GM12865 (cell line): ENCODE measurements at places on chromosomes 16 and 17.

- DNase-seq = peak; percentile 54
Observed at GRCh38 chr17:62870030-62870541, 62.0 kb upstream of the MARCHF10 start.

- DNase-seq = no peak
Observed at GRCh38 chr16:24645739-24646645, 83.5 kb upstream of the TNRC6A start.

DNA sequence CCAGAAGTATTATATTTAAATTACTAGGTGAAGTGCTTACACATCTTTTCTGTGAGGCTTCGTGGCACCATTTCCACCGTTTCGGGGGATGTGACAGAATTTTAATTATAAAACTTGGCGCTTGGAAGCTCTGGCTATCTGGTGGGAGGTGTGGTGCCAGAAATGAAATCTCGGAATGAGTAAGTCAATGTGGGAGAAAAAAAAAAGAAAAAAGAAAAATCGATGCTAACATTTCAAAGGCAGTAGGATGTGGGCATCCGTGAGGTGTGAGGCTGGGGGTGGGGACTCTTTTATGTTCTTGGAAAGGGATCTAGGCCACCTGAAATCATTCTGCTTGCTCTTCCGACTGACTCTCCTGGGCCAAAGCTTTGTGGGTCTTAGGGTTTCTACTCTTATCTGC lies 21.9 kb downstream of the CPPED1 start:
- no peak for DNase-seq

DNA sequence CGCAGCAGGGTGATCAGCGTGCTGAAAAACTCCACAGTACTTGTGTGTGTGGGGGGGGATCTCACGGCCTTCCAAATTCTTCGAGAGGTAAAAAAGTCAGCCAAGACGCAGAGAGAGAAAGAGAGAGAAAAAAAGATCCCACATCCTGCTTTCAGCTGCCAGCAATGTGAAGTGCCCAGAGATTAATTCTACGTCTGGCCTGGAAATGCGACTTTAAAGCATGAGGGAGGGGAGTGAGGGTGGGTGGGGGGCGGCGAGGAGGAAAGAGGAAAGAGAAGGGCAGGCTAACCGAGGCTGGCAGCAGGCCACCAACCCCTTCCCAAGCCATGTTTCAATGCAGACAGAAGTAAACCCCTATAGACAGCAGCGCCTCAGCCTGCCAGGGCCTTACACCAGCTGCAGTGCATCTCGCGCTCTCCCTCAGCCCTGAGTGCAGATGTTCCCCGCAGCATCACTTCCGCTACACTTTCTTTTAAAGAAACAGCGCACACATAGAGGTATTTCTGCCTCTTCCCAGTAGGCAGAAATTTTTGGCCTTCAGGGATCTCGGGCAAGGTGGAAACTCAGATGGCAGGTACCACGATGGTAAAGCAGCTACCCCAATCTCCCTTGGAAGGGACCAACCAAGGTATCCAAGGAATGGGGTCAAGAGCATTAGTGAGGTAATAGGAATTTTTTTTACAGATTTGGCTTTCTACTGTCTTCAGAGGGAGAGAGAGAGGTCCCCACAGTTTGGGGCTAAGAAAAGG lies 87.8 kb downstream of the SMG6 start:
- peak; percentile 93 for DNase-seq

DNA sequence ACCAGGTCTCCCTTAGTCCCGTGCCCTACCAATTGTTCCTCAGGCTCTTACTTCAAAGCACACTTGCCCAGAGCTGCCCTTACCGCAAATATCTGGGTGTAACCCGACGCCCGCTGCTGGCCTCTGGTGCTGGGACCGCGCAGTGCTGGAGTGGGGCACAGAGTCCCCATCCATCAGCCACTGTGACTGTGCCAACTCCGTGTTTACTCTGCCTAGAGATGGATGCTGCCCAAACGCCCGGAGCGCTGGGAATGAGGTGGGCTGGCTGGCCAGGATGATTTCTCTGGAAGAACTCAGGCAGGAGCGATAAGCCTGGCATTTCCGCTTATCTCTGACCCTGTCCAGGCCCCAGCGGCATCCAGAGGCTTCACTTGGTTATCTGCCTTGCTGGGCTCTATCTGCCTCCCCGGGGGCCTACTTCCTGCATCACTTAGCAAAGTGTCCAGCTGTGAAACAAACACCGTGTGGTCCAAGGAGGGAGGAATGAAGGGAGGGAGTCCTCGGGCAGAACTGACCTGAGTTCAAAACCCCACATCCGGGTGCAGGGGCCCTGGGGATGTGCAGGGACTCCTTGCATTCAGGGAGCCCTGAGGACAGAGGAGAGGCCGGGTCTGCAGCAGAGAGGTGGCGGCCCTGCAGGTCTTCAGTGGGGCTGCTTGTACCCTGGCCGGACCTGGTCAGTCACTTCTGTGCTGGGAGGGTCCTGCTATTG lies 9.4 kb upstream of the MYLK3 start:
- DNase-seq = no peak

DNA sequence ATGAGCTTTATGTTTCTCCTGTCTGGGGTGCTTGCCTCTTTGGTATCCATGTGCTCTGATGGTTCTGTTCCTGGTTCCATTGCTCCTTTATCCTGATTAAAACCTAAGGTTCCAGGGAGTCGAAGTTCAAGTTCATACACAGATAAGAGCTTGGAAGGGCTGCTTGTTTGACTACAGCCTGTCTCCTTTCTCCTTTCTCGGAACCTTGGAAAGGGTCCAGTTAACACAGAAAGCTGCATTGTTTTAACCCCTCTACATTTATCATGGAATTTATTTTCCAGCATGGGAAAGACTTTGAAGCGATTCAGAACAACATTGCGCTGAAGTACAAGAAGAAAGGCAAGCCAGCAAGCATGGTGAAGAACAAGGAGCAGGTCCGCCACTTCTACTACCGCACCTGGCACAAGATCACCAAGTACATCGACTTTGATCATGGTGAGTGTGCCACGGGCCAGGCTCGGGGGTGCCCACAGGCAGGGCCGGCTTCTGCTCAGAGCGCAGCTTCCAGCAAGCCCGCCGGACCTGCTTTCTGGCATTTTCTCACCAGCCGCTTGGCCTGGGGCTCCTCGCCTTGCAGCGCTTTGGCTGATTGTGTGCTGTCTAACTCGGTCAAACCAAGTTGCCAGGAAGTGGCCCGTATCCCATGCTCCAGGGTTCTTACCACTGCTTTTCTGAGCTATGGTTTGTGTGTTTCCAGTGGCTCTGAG lies 19.9 kb downstream of the CRAMP1 start:
- no peak for DNase-seq

GRCh38 chr17:73393962-73394361 lies 82.2 kb upstream of the CDC42EP4 start:
- no peak for DNase-seq

GRCh38 chr16:48682971-48683370 lies 73.0 kb upstream of the N4BP1 start:
- DNase-seq = no peak

DNA sequence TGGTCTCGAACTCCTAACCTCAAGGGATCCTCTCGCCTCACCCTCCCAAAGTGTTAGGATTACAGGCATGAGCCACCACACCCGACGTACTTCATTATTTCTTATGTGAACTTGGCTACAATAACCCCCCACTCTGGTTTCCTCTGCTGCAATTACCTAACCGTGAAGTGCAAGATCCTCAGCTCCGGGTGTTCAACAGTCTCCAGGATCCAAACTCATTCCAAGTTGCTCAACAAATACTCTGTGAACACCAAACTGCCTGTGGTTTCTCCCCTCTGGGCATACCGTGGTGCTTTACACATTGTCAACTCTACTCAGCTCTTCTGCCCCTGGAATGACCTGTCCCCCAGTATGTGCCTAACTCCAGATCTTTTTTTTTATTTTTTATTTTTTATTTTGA lies 6.8 kb upstream of the SULT1A1 start:
- no peak for DNase-seq

DNA sequence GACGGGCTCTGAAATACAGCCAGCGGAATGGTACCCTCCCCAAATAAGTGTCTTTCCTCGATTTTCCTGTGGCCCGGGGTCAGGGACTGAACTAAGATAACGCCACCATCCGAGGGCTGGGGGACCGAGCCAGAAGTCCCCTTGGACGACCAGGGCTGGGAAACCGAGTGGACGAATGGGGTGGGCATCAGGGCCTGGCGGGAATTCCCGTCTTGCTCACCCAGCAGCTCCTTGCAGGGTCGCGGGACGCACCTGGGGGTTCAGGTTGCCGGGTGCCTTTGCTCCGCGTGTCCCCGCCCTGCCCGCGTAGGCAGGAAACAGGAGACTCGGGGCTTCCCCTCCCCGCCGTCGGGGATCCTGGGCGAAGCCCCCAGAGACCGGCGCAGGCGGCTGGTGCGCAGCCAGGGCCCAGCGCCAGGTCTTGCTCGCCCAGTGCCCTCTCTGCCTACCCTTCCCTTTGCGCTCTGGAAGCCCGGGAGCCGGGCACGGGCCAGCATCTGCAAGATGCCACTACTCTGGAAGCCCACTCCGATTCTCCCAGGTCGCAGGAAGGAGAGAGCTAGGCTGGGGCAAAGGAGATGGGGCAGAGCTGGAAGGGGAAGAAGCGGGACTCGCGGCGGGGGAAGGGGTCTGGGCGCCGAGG lies 665 bp upstream of the GRIN2C start:
- no peak for DNase-seq

DNA sequence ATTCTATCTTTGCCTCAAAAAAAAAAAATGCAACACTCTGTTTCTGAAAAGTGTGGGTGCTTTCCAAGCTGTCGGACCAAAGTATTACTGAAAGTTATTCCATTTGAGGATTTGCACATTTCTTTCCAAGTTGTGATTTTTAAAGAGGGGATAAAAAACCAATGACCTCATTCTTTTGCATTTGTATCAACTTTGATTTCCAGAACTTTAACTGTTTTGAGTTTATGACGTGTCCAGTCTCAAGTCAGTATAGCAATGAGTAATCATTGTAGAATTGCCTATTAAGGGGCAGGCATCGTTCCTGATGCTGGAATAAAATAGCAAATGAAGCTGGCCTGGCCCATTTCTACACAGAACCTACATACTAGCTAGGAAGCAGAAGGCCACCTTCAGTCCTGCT lies 229.6 kb upstream of the RBFOX1 start:
- no peak for DNase-seq

GRCh38 chr17:42969001-42969581 lies 4.8 kb upstream of the AARSD1 start:
- DNase-seq = no peak

DNA sequence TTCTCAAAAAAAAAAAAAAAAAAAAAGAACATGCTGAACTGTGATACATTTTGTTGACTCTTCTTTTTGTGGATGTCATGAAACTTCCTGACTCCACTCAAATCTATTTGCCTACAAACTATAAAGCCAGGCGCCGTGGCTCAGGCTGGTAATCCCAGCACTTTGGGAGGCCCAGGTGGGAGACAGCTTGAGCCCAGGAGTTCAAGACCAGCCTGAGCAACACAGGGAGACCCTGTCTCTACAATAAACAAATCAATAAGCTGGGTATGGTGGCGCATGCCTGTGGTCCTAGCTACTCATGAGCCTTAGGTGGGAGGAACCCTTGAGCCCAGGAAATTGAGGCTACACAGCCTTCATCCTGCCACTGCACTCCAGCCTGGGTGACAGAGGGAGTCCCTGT lies 1.5 kb upstream of the NT5C start:
- DNase-seq = no peak

- DNase-seq = no peak
Observed at GRCh38 chr17:64209356-64209941, 53.6 kb downstream of the TEX2 start.

DNA sequence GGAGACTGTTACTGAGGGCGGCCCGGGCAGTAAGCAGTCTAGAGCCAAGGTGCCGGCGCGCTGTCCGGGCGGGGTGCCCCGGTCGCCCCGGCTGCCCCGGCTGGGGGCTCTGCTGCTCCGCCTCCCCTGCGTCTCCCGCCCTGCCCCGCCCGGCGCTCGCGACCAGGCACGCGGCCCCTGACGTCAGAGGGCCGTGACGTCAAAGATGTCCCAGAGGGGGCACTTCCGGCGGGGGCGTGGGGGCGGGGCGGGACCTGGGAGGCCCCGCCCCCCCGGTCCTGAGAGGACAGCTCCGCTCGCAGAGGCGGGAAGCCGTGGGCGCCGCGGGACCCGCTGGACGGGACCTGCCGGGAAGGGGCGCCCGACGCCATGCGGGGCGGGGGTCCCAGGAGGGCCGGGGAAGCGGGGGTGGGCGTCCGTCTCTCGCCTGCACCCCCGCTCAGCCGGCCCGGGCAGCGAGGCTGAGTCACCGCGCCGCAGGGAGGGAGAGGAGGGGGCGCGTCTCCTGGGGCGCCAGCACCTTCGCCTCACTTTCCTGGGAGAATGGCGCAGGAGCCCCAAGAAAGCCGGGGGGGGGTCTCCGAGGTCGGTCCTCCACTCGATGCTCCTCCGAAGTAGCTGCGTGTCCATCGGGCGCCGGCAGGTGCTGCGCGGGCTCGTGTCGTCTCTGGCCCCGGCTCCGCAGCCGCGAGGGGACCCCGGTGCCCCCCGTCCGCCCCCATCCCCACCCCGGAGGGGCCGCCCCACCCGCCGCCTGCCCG lies 4.4 kb upstream of the HIC1 start:
- peak; percentile 80 for DNase-seq

DNA sequence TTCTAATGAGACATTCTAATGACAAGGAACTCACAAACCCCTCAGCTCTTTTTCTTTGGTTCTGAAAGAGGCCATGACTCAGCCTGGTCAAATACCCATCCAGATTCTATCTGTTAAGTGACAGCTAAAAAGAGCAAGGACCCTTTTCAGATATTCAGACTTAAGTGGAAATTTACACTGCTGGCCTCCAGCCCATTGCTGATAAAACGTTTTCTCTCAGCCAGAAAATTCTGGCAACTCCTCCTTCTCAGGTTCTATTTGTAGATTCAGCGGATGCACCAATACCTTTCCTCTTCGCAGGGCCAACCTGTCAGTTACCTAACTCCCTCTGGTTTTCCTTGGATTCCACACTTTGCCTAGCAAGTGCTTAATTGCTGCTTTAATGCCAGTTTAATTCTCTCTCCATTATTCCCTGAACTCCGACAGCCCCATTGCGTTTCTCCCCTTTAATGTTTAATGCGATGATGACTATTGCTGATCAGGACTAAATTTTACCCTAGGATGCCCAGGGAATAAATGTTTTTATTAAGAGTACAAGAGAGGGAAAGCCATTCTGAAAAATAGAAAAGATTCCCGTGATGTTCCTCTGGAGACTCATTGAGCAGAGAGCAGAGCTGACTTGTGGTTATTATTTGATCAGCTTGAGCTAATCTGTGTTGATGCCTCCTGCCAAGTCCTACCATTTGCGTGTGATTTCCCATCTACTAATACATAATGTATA lies 35.9 kb upstream of the TOM1L1 start:
- DNase-seq = no peak

GRCh38 chr16:68091380-68092261 lies 6.5 kb downstream of the NFATC3 start:
- no peak for DNase-seq

GRCh38 chr17:48901241-48901640 lies 7.0 kb upstream of the UBE2Z start:
- DNase-seq = no peak

GRCh38 chr17:78905116-78905515 lies 2.1 kb upstream of the CEP295NL start:
- DNase-seq = no peak
